H9 (cell line): ENCODE measurements at places on chromosomes 5 and 9. TPM values are rescaled to one million over a fixed set of nuclear protein-coding genes. Genes with fewer than 3 reads are reported as not detected.
A peak's percentile ranks its signal among the peaks of the same experiment; 100 is the strongest.

DNA sequence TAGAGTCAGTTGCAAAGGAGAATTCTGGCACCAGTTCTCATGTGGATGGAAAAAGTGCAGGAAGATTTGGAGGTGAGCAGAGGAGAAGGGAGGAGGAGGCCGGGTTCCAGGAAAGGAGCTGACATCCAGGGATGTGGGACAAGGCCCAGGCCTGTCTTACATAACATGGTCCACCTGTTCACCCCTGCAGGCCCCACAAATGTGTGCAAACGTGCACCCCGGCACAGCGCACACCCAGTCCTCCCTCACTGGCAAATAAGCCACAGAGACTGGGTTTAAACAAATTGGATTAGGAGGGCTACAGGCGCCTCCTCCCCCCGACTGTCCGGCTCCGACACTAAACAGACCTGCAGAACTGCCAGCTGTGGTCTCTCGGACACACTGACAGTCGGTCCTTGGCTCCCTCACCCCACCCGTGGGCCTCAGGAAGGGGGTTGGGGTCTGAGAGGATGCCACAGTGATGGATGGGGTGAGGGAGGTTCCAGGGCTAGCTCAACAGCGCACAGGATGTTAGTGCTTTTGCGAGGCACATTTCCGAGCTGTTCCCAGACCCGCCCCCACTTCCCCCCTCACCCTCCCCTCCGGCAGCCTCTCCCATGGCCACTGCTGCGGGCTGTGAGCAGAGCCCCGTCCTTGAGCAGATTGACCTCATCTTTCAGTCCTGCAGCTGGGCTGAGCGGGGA lies 43.4 kb upstream of the IL17B start:
- peak; percentile 70 for DNase-seq

GRCh38 chr9:78407636-78408312 lies 110.8 kb downstream of the PSAT1 start:
- DNase-seq = no peak

- DNase-seq = no peak
Measured at GRCh38 chr5:148965511-148966265, 97.2 kb downstream of the SH3TC2 start.

DNA sequence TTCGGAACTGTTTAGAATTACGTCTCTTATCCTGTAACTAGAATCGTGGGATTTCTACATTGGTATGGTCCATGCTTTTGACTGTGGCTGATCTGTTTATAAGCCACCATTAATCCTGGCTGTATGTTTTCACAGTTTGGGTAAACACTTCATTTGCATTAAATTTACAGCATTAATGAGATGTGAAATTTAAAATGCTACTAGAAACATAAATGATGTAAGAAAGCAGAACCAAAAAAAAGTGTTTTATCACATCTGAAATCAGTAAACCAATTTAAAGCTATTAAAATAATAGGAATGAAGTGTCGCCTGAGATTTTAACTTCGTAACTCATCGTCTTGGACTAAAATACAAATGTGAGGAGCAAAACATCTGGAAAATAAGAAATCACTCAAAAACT lies 201.7 kb downstream of the NFIB start:
- no peak for DNase-seq

GRCh38 chr5:72790186-72790585 lies 26.3 kb upstream of the TNPO1 start:
- no peak for DNase-seq

The INSL4 gene
- not detected in 2 replicates for total RNA-seq

DNA sequence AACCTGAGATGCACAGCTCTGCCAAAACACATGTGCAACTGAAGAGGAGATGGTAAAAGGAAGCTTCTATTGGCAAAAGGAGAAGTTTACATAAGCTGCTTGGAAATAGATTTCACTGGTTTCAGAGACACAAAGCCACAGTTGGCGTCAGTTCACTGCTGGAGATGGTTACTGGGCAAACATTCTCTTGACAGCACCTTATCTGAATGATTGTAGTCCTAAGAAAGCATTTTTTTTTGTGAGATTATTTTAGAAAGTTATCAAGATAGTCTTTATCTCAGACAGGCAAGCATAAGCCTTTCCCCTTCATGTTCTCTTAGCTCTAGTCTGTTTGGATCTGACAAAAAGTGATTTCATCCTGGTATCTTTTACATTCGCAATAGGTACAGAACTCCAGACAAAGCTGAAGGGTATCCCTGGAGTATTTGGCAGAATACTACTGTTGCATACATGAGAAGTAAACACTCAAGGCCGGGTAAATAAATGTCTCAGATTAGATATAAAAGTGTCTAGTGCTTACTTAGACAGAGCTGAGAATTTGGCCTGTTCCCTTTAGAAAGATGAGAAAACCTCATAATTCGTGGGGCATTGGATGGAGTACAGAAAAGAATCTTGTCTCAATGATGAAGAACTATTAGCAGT lies 1668.0 kb upstream of the NUDT12 start:
- DNase-seq = no peak

DNA sequence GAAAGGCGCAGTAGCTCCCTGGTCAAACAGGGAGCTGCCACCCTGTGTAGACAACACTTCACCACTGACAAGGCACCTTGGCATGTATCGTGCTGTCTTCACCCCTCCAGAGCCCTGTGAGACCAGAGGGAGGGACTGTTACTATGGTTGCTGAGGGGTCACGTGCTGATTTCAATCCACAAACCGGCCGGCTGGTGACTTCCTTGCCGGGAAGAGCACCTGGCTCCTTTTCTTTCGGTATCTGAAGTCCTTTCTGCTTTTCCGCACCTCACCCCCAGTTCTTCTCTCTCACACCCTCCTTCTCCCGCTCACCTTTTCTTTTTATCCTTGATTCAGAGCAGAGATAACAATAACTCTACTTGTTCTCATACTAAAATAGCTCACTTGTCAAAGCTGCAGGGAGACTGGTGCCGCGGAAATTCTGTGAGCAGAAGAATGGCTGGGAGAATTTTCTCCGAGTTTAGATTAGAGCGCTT lies 327.2 kb downstream of the ZSWIM6 start:
- peak; percentile 89 for DNase-seq

- DNase-seq = no peak
Measured at GRCh38 chr9:36992501-36993316, 41.4 kb downstream of the PAX5 start.

DNA sequence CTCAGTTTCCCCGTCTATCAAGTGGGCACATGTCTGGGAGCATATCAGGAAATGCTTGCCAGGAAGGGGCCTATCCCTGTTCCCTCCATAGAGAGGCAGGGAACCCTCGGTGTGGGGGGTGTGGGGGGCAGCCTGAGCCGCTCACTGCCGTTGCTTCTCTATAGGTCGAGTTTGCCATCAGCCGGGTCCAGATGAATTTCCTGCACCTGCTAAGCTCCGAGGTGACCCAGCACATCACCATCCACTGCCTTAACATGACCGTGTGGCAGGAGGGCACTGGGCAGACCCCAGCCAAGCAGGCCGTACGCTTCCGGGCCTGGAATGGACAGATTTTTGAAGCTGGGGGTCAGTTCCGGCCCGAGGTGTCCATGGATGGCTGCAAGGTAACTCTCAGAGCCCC lies 13.8 kb upstream of the ORM1 start:
- no peak for DNase-seq

The SREK1 gene
- 52.2 and 59.6 TPM in 2 replicates for total RNA-seq

GRCh38 chr9:109072821-109073435 lies 46.8 kb downstream of the TMEM245 start:
- DNase-seq = no peak

The CDC20B gene
- total RNA-seq = 0.18 and 0.26 TPM in 2 replicates

The ARHGEF37 gene
- 0.39 and 0.42 TPM in 2 replicates for total RNA-seq

GRCh38 chr5:134647750-134648424 lies 698 bp upstream of the SEC24A start:
- no peak for DNase-seq

- no peak for DNase-seq
Measured at GRCh38 chr5:103369125-103370120, 110.9 kb downstream of the MACIR start.

- no peak for DNase-seq
Measured at GRCh38 chr9:1101846-1102641, 51.9 kb downstream of the DMRT2 start.

The UGT3A1 gene
- total RNA-seq = 1.8 and 2.0 TPM in 2 replicates

DNA sequence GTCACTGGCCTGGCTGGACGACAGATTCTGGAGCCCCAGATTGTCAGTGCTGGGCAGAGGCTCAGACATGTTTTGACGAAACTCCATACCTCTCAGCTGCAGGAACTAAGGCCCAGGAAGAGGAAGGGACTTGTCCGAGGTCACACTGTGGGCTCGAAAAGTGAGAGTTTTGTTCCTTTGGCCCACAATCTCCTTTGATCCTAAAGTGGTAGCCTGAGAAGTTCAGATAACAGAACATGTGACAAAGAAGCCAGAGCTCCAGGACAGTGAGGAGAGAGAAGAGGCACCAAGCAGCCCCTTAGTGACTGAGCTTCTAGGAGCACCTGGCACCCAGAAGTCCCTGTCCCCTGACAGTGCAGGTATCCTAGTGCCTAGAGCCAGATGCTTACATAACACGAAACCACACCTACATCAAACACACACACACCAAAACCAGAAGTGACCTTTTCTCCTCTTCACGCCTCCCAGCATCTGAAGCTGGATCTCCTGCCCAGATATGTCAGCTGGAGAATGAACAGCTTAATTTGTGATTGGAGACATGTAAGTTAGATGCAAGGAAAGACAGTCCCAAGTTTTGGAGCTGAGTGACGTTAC lies 88.9 kb downstream of the ADRB2 start:
- no peak for DNase-seq

The FLT4 gene
- total RNA-seq = 6.1 and 6.3 TPM in 2 replicates

DNA sequence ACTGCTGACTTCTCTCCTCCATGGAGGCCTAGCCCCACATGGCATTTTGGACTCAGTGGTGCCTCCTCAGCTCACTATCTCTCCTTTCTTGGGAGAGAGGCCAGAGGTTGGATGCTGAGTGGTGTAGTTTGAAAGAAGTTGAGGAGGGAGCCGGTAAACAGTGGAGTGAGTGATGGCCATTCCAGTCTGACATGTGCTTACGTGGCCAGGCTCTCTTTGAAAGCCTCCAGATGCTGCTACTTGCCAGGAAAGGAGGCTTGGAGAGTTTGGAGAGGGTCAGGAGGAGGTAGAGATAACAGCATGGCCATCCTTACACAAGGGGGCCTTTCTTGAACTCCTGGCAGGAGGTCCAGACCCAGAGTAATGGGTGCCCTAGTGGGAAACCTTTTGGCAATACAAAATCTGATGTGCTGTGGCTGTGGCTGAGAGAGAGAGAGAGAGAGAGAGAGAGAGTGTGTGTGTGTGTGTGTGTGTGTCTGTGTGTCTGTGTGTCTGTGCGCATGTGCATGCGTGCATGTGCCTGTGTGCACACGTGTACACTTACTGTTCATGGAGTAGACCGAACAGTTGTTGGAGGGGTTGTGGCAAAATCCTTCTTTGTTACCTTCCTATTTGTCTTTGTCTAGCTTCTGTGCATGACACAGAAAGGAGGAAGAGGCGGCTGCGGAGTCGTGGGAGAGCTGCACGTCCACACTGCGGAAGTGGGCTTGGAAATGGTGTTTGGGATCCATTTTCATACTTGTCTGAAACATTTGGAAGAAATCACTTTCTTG lies 37.8 kb downstream of the RALGPS1 start:
- DNase-seq = no peak

- peak; percentile 48 for DNase-seq
Measured at GRCh38 chr5:98432378-98432777, 341.1 kb upstream of the RGMB start.

GRCh38 chr9:3696368-3696767 lies 170.6 kb upstream of the RFX3 start:
- no peak for DNase-seq

DNA sequence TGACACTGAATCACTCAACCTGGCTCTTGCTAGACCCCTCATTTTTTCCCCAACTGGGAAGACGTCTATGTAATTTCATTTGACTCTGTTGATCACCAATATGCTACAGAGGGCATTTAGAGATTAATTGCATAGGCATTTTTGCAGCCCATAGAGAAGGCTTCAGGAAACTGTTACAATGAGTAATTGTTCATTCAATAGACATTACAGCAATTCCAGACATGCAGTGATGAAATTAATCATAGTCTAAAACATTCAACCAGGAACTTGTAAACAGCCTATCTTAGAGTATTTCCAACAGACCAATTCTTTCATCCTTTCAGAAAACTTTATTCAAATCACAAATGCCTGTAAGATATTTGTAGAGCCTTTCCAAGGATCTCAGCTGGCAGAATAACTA lies 122.3 kb downstream of the MARCHF11 start:
- no peak for DNase-seq

- no peak for DNase-seq
Measured at GRCh38 chr5:149267241-149267973, 4.3 kb upstream of the AFAP1L1 start.

- DNase-seq = no peak
Measured at GRCh38 chr9:114526807-114527206, 21.5 kb upstream of the WHRN start.

DNA sequence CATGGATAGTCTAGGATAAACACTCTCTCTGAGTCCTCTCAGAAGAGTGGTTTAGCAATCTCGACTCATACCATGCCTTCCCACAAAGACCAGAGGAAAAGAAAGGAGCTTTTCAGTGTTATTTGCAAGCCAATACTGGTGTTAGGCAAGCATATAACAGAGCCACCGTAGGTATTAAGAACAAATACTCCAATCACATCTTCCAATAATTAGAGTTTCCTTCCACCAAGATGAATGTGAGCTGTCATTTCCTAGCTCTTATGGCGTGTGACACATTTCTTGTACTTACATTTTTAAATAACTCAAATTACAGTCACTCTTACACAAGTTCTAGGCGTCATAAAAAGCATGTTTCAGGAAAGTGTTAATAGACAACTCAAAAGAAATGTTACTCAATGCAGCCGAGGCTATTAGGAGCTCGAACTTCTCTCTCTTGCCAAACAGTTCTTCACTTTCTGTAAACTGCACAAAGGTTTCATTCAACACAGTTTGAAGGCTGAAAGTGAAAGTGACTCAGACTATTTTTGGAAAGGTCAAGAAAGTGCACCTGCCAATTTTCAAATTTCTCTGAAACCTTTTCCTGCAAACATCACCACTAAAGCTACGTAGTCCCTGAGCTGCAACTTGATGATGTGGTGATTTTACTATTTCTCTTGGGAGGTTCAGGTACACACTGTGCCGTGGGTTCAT lies 153.8 kb downstream of the AUH start:
- DNase-seq = no peak

DNA sequence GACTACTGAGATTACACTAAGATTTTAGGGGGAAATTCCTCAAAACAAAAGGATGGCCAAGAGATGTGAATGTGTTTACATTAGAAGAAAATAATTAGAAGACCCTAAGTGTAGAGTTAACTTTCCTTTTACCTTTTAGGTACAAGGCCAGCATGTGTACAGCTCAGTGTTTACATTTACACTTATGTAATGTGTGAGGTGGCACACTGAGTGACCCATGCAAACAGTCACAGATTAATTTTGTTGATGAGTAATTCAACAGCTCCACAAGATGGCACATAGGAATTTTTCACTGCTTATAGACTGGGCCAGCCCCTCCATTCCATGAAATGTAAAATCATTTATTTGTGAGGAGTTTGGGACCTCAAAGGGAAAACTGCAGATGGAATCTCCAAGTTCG lies 90.1 kb upstream of the SLC12A2 start:
- no peak for DNase-seq

DNA sequence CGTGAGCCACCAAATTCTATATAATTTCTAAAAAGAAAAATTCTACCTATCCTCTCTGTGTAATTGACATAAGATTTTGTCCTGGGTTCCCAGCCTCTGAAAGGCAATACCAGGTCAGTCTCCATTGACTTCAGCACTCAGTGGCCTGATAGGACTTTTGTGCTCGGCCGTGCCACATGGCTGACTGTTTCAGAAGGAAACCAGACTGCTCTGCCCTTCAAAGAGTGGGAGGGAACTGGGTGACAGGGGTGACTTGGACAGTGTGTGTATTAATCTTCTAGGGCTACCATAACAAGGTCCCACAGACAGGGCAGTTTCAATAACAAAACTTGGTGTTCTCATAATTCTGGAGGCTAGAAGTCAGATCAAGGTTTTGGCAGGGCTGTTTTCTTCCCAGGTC lies 43.0 kb downstream of the ARHGAP26 start:
- DNase-seq = no peak

The PDE6A gene
- total RNA-seq = not detected in 2 replicates
